ENCODE measurements at places on chromosomes 16 and 17.

- H3K27ac ChIP-seq: no peak overlapping the region
- no peaks in the 10 kb centered on the region for H3K27me3 ChIP-seq
- H3K4me1 ChIP-seq: no peaks in the 10 kb centered on the region
Observed at GRCh38 chr16:11131706-11132105, 124.3 kb downstream of the SOCS1 start.

GRCh38 chr16:8696880-8697279 is 22.5 kb downstream of the ABAT start:
- no peak overlapping the region for H3K27ac ChIP-seq
- no peaks in the 10 kb centered on the region for H3K4me1 ChIP-seq
- H3K27me3 ChIP-seq: no peaks in the 10 kb centered on the region
- H3K36me3 ChIP-seq: no peaks in the 10 kb centered on the region
- no peak overlapping the region for H3K4me3 ChIP-seq

GRCh38 chr17:67022451-67022810 is 21.9 kb upstream of the CACNG1 start:
- no peaks in the 10 kb centered on the region for H3K4me1 ChIP-seq
- H3K36me3 ChIP-seq: no peaks in the 10 kb centered on the region
- no peak overlapping the region for H3K27ac ChIP-seq

DNA sequence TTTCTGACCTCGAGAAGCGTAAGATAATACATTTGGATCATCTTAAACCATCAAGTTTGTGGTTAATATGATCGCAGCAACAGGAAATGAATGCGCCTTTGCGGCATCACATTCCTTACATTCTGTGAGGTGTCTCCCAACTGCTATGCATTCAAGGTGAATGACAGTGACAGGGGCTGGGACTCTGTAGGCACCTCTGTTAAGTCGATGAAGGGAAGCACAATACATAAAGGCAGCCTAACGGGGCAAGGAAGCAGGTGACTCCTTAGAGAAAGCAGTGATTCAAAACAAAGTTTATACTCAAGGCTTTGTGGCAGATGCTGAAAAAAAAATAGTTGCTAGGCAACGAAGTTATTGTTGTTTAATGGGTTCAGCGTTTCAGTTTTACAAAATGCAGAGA is 21.6 kb upstream of the EVPL start:
- peaks cover 14% of the 10 kb centered on the region for H3K36me3 ChIP-seq
- no peak overlapping the region for H3K4me3 ChIP-seq
- H3K4me1 ChIP-seq: peaks cover 17% of the 10 kb centered on the region
- H3K27ac ChIP-seq: peak overlapping the region; percentile 28
- H3K27me3 ChIP-seq: no peaks in the 10 kb centered on the region
- no peak for DNase-seq

DNA sequence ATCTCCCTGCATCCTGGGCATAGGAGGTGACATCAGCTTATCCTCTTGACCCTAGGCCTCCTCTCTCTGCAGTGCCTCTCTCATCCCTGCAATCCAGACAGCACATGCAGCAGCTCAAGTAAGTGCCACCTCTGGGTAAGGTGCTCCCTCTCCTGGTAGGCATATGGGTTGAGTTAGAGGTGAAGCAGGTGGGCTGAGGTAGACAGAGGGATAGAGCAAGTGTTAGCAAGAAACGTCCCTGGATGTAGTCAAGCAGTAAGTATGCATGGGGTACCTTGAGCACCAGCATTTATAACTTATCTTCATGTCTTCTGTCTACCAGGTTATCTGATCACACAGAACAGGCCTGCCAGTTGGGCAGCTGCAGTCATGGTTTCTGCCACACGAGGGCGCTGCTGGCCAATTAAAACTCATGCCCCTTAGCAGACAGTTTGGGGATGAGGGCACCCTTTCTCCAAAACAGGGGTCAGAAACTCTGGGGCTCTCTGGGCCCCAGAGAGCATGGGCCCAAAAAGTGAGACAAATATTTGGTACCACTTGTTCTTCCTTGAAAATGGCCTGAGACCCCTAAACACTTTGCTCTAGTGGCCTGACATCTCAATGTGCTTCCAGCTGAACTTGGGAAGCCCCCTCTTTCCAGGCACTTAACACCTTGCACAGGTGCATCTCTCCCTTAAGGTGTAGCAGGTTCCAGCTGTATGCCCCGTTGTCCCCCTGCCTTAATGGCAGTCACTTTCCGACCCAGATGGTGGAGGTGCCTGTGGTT is 59.8 kb downstream of the NEUROD2 start:
- no peaks in the 10 kb centered on the region for H3K27me3 ChIP-seq
- H3K36me3 ChIP-seq: no peaks in the 10 kb centered on the region
- no peak overlapping the region for H3K4me3 ChIP-seq
- H3K27ac ChIP-seq: no peak overlapping the region
- H3K4me1 ChIP-seq: no peaks in the 10 kb centered on the region

- H3K4me3 ChIP-seq: 0 out of 2 replicates have a peak overlapping the region, but pooled peaks have one; percentile 6
- peak overlapping the region; percentile 62 for H3K27ac ChIP-seq
- peak; percentile 89 for DNase-seq
- peaks cover 18% of the 10 kb centered on the region for H3K4me1 ChIP-seq
- H3K36me3 ChIP-seq: no peaks in the 10 kb centered on the region
Observed at GRCh38 chr17:35022536-35023063, 40.9 kb downstream of the RFFL start.

- no peak overlapping the region for H3K27ac ChIP-seq
- no peak for DNase-seq
- no peak overlapping the region for H3K4me3 ChIP-seq
- no peaks in the 10 kb centered on the region for H3K27me3 ChIP-seq
Observed at GRCh38 chr17:70207184-70207583, 37.9 kb downstream of the KCNJ2 start.

DNA sequence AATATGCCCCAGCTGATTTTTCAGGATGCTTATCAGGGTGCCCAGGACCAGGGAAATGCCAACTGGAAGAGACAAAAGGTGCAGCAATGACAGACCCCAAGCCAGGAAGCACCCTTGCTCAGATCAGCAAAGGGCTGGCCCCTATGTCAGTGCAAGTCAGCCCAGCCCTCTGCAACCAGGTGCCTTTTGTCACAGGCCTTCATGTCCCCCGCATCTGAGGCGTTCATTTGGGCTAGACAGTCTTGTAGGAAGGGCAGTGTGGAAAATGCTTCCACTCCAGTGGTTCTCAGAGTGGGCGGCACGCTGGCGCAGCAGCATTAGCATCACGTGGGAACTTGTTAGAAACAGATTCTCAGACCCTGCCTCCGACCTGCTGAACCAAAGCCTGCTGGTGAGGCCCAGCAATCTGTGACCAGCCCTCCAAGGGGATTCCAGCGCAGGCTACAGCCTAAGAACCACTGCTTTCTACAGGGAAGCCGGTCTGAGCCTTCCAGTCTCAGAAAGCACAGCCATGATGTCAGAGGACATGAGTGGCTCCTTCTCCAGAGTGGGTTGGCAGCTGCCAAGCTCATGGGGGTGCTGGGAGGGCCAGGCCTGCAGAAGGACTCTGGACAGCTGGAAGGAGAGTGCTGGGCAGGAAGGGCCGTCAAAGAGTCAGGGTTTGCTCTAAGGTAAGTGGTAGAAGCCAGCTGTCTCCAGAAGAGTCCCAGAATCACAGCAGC is 13.1 kb downstream of the SLC47A2 start:
- H3K4me3 ChIP-seq: no peak overlapping the region
- no peaks in the 10 kb centered on the region for H3K36me3 ChIP-seq
- H3K27ac ChIP-seq: no peak overlapping the region
- no peak for DNase-seq
- H3K27me3 ChIP-seq: no peaks in the 10 kb centered on the region

- H3K36me3 ChIP-seq: no peaks in the 10 kb centered on the region
- no peak for DNase-seq
- H3K4me1 ChIP-seq: no peaks in the 10 kb centered on the region
- H3K4me3 ChIP-seq: no peak overlapping the region
Observed at GRCh38 chr17:70544317-70544716, 375.0 kb downstream of the KCNJ2 start.

- no peak overlapping the region for H3K4me3 ChIP-seq
- H3K36me3 ChIP-seq: no peaks in the 10 kb centered on the region
- no peak for DNase-seq
- no peaks in the 10 kb centered on the region for H3K4me1 ChIP-seq
- H3K27ac ChIP-seq: no peak overlapping the region
- H3K27me3 ChIP-seq: peaks cover 75% of the 10 kb centered on the region
Observed at GRCh38 chr16:1525871-1526607, 7.4 kb upstream of the TMEM204 start.

GRCh38 chr16:50889746-50890145 is 147.9 kb downstream of the CYLD start:
- no peaks in the 10 kb centered on the region for H3K4me1 ChIP-seq
- no peaks in the 10 kb centered on the region for H3K27me3 ChIP-seq
- no peak overlapping the region for H3K4me3 ChIP-seq
- no peak for DNase-seq
- no peak overlapping the region for H3K27ac ChIP-seq

GRCh38 chr17:229709-230394 is 48.4 kb upstream of the DOC2B start:
- no peak overlapping the region for H3K4me3 ChIP-seq
- no peak for DNase-seq
- H3K4me1 ChIP-seq: no peaks in the 10 kb centered on the region
- H3K36me3 ChIP-seq: no peaks in the 10 kb centered on the region

GRCh38 chr17:68428498-68429172 is 28.7 kb downstream of the WIPI1 start:
- H3K27ac ChIP-seq: no peak overlapping the region
- H3K4me1 ChIP-seq: no peaks in the 10 kb centered on the region
- H3K36me3 ChIP-seq: peaks cover 9% of the 10 kb centered on the region
- no peak overlapping the region for H3K4me3 ChIP-seq
- no peaks in the 10 kb centered on the region for H3K27me3 ChIP-seq
- no peak for DNase-seq

GRCh38 chr16:57981636-57982035 is 10.7 kb upstream of the CNGB1 start:
- H3K36me3 ChIP-seq: no peaks in the 10 kb centered on the region
- H3K27ac ChIP-seq: no peak overlapping the region
- no peak for DNase-seq
- H3K4me3 ChIP-seq: no peak overlapping the region
- H3K27me3 ChIP-seq: no peaks in the 10 kb centered on the region

- no peak within 1 kb of the TSS for H3K4me3 ChIP-seq
- 0 out of 2 replicates have a peak, but pooled peaks cover 3% of the 10 kb centered on the region for H3K4me1 ChIP-seq
- no peaks in the 10 kb centered on the region for H3K36me3 ChIP-seq
- no peak for DNase-seq
- H3K27me3 ChIP-seq: peaks cover 68% of the 10 kb centered on the region
Observed at GRCh38 chr17:76585649-76586593, at the start of gene ST6GALNAC2. ST6GALNAC2 (minus strand) TSS chr17:76585860; CDS start chr17:76585808, 52 bp downstream.

DNA sequence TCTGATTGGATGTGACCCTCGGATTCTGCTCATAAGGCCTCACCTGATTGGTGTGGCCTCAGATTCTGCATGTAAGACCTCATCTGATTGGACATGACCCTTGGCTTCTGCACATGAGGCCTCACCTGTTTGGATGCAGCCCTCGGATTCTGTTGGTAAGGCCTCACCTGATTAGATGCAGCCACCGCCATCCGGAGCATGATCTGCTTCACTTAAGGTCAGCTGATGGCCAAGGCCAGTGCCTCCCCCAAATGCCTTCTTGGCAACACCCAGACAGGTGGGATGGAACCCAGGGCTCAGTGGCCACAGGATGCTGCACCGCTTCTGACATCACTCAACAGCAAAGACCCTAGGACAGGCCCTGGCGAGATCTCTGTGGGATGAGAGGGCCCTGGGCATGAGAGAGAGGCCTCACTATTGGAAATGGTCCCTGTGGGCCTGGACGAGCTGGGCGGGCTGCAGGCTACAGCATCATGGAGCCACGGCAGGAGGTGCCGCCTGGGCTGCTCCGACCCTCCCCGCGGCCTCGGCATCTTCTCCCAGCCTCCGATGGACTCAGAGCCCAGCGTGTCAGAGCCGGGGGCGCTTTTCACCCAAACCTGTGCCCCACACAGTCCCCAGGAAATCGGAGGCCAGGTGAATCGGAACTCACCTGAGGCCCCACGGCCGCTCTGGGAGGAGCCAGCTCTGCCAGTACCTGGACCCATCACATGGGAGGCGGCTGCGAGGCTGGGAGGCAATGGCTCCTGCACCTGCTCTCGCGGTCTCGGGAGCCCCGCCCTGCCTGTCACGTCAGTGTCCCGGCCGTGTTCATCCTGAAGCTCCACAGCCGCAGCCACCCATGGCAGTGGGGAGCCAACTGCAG is 60.9 kb upstream of the ZNF469 start:
- H3K36me3 ChIP-seq: no peaks in the 10 kb centered on the region
- no peaks in the 10 kb centered on the region for H3K4me1 ChIP-seq
- H3K27ac ChIP-seq: no peak overlapping the region
- peaks cover 12% of the 10 kb centered on the region for H3K27me3 ChIP-seq

- H3K4me3 ChIP-seq: peak within 1 kb of the TSS; percentile 58
- no peaks in the 10 kb centered on the region for H3K36me3 ChIP-seq
- H3K27ac ChIP-seq: no peak within 1 kb of the TSS
- no peaks in the 10 kb centered on the region for H3K27me3 ChIP-seq
- H3K4me1 ChIP-seq: peaks cover 14% of the 10 kb centered on the region
Observed at GRCh38 chr16:30896261-30896888, at the start of gene CTF1. CTF1 (plus strand) TSS chr16:30896614; CDS start chr16:30896644, 30 bp downstream.

- H3K27me3 ChIP-seq: no peaks in the 10 kb centered on the region
- no peak overlapping the region for H3K4me3 ChIP-seq
- H3K4me1 ChIP-seq: no peaks in the 10 kb centered on the region
- no peaks in the 10 kb centered on the region for H3K36me3 ChIP-seq
- no peak for DNase-seq
Observed at GRCh38 chr16:86414991-86415740, 95.2 kb upstream of the FOXF1 start.

DNA sequence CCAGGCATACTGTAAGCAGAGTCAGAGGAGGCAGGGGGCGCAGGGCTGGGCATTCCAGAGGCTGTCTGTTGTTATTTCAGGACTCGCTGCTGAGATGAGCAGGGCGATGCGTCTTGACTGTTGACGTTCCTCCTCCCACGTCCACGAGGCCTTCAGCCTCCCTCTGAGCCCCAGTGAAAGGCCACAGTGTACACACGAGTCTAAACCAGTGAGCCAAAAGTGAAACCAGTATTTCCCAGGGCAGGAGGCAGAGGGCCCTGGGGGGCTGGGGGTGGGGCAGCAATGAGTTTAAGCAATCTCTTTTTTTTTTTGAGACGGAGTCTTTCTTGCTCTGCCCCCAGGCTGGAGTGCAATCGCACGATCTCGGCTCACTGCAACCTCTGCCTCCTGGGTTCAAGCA is 21.5 kb downstream of the SMTNL2 start:
- H3K4me3 ChIP-seq: no peak overlapping the region
- no peaks in the 10 kb centered on the region for H3K36me3 ChIP-seq
- H3K4me1 ChIP-seq: no peaks in the 10 kb centered on the region
- peak; percentile 20 for DNase-seq

- no peak for DNase-seq
- H3K27me3 ChIP-seq: no peaks in the 10 kb centered on the region
- no peak overlapping the region for H3K4me3 ChIP-seq
- H3K27ac ChIP-seq: no peak overlapping the region
- no peaks in the 10 kb centered on the region for H3K4me1 ChIP-seq
Observed at GRCh38 chr16:67052399-67052798, 23.4 kb downstream of the CBFB start.

GRCh38 chr17:6340708-6341107 is 94.2 kb downstream of the AIPL1 start:
- peaks cover 20% of the 10 kb centered on the region for H3K27me3 ChIP-seq
- no peaks in the 10 kb centered on the region for H3K36me3 ChIP-seq
- no peak for DNase-seq

Measured in MM.1S (cell line).